ENCODE measurements at places on chromosomes 2 and 18.

DNA sequence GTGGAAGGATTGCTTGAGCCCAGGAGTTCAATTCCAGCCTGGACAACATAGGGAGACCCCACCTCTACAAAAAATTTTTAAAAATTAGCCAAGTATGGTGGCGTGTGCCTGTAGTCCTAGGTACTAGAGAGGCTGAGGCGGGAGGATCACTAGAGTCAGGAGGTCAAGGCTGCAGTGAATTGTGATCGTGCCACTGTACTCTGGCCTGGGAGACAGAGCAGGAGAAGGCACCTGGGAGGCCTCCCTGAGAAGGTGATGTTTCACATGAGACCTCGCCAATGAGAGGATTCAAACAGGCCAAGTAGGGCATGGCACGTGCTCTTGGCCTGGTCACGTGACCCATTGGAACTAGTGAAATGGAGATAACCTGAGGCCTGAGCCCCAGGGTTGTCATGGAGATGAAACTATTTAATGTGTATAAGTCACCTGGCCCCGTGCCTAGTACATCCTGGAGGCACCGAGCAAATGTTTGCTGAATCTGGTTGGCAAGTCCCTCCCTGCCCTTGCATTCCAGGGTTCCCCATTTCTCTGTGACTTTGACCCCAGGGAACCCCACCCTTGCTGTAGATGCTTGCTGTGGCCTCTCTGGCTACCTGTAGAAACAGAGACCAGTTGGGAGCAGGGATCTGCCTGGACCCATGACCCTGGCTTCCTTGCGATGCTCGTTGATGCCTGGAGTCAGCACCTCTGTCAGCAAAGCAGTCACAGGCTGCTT is 26.1 kb upstream of the ROCK2 start:
- DNase-seq = no peak

DNA sequence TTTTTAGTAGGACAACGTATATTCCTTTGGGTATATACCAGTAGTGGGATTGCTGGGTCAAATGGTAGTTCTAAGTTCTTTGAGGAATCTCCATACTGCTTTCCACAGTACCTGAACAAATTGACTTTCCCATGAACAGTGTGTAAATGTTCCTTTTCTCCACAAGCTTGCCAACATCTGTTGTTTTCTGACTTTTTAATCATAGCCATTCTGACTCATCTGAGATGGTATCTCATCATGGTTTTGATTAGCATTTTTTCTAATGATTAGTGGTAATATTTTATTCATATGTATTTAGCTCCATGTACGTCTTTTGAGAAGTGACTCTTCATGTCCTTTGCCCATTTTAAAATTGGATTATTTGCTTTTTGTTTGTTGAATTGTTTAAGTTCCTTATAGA is 58.4 kb upstream of the CERS6 start:
- no peak for DNase-seq

DNA sequence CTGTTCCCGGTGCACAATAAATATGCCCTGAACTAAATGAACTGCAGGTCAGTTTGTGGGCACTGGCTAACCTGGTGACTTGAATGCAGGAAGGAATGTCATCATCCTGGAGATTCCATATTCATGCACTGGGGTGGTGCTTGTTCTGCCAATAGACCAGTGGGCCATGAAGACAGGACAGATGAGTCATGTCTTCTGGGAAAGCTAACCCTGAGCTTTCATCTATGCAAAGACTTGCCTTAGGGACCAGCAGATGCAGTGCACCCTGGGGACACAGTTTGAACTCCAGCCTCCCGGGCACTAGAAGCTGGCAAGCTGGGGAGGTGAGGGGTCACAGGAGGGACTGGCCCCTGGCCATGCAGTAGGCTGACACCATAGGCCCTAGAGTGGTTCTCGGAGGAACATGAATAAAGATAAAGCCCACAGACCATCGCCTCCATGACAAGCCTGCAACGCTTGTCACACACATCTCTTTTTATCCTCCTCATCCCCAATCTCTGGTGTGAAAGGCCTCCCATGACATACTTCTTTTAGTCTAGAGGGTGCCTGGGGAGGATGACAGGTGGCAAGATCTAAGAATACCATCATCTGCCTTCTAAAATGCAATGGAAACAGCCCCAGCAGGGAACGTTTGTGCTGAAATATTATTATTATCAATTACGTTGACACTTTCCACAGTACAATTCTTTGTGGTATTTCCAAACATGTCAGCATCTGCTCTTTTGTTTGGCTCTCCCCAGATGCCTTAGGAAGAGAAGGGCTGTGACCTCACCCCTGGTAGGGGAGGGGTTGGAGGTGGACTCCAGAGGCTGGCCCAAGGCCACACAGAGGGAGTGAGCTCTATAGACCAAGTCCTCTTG is 267.4 kb upstream of the RAB6C start:
- no peak for DNase-seq

DNA sequence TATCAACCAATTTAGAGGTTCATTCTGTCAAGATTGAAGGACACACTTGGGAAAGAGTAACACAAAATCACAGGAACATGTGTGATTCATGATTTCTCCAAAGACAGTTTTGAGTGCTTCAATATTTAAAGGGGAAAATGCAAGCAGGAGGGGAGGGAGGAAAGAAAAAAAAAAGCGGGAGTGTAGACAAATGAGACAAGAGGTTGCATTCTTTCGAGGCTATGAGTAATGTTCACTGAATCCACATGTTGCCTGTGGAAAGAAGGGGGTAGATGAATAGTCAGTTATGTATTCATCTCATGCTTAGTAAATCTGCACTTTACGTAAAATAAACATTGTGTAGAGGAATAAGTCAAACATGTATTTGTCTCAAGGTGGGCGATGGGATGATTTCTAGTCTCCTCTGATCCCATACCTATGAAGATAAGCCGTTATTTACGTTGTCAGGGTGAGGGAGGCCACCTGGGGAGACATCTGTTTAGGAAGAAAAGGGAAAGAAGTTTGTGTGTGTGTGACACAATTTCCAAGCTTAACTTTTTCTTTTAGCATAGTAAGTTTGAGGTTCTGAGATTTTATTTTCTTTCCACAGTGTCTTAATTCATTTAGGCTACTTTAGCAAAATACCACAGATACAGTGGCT is 211.0 kb upstream of the ZC3H15 start:
- no peak for DNase-seq

GRCh38 chr2:102117472-102117858 is 25.1 kb upstream of the IL1R1 start:
- no peak for DNase-seq

- peak; percentile 40 for DNase-seq
These were observed 75.1 kb downstream of the SPRED2 start for GRCh38 chr2:65357095-65357958.
